Bronchus fibroblast of lung (primary cell): ENCODE measurements at places on chromosomes 12 and 14. TPM values are rescaled to one million over a fixed set of nuclear protein-coding genes. Genes with fewer than 3 reads are reported as not detected.

OSGEP gene
- 62.5 and 70.6 TPM in 2 replicates for total RNA-seq

OVCH1 gene
- not detected in 2 replicates for total RNA-seq

CEBPE gene
- not detected in 2 replicates for total RNA-seq

DCN gene
- total RNA-seq: 473 and 502 TPM in 2 replicates
